NCI-H510A treated with DMSO at 0.1 percent for 48 hours (cell line): ENCODE measurements at places on chromosomes 3 and 15.

DNA sequence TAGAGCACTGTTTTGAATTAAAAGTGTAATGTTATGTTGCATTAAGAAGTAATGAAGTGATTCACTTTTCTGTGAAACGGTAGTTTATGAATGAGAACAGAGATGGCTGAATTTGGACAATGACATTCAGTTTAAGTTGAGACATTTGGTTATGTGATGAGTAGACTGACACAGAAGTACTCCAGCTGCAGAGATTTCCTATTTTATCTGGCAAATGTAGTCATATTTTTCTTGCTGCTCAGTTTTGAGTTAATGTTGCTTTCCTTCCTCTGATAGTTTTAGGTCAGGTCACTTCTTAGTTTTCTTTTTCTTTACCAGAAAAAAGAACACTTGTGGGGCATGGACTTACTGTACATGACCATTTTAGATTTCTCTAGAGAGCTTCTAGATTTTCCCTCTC is 51.2 kb downstream of the ASB7 start:
- no peak for DNase-seq

DNA sequence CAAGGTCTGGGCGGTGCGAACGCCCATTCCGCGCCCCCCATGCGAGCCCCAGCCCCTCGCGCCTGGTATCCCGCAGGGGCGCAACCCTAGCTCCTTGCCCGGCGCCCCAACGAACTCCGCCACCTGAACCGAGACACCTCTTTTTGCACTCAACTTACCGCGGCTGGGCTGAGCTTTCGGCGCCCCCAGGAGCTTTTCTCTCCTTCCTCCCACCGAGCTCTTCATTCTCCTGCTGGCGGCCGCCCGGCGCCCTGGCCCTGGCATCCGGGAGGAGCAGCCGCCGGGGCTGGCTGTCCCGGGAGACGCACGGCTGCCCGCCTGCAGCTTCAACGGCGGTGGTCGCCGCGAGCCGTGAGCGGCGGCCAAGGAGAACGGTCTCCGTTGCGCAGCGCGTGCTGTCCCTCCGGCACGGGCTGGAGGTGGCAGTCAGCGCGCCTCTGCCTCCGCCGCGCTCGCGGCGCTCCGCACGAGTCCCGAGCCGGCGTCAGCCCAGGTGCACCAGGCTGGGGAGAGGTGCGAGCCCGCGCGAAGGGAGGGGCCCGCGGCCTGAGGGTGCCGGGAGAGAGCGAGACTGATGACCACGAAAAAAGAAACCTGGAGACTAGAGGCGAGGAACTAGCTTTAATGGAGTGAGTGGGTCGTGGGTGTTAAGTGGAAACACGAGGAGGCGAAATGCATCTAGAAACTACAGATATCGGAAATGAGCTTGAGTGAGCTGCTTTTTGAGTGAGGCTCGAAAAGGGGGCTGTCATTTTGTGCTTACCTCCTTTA is 621.5 kb upstream of the ZNF385D start:
- peak; percentile 5 for DNase-seq

DNA sequence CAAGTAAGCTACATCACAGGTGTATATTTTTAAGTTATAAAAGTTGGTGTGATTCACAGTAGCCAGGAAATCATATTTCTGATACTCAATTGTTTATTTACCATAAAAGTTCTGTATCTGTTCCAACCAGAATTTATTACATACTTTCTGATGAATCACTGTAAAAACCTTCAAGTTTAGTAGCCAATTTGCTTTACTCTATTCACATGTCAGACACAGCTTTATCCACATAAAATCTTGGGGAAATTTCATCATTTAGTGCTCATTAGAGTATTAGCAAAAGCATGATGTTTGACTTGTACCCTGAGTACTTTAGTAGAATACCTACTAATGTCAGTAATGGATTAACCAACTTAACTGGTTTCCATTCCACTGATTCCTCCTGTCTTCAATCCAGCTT is 249.8 kb downstream of the POLQ start:
- no peak for DNase-seq

- DNase-seq: no peak
Measured at GRCh38 chr3:114379266-114379665, 85.4 kb downstream of the TIGIT start.

- DNase-seq: no peak
Measured at GRCh38 chr3:4494895-4495264, 1.7 kb downstream of the ITPR1 start.

DNA sequence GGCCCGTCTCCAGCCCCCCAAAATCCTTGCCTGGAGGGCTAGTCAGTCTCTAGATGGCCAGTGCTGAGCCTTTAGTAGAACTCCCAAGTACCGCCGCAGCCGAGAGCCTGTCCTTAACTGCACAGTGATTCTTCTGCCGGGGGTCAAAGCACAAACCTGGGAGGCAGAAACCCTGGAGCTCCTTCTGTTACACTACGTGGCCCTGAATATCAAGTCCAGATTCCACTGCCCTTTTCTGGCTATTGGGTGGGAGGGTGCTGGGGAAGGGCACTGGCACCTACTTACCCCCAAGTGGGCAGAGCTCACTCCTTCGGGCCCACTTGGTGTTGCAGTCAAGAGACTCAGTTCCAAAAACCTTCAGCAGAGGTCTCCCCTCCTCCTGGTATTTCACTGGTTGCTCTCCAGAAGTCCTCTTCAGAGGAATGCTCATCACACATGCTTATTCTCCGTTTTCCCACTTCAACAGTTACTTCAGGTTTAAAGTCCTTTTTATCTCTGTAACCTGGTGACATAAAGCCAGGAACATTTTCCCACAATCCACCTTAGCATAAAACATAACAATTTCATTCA is 10.8 kb downstream of the PDHB start:
- DNase-seq: no peak

- no peak for DNase-seq
Measured at GRCh38 chr15:84826369-84826823, 9.2 kb downstream of the ALPK3 start.

DNA sequence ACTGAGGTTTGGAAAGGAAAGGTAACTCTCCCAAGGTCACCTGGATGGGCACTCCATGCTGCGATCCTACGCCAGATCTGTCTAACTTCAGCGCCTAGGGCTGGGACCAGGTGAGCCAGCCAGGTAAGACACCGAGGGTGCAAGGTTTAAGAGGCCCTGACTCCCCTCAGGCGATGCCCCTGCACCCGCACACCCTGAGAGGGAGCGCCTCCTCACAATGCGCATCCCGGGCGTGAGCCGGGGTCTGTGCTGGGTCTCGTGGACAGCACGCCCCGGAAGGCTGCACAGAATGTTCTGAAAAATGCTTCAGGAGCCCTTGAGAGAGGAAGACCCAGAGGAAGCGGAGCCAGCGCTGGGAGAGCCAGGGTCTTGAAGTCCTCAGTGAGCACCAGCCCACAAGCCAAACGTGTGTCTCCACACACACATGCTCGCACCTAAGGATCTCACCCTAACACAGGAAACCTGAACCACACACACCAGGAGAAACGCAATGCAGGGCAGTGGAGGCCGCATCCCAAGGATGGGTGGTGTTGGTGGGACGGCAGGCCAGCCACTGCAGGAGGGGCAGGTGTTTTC is 142.0 kb downstream of the ADAMTS17 start:
- DNase-seq: no peak

DNA sequence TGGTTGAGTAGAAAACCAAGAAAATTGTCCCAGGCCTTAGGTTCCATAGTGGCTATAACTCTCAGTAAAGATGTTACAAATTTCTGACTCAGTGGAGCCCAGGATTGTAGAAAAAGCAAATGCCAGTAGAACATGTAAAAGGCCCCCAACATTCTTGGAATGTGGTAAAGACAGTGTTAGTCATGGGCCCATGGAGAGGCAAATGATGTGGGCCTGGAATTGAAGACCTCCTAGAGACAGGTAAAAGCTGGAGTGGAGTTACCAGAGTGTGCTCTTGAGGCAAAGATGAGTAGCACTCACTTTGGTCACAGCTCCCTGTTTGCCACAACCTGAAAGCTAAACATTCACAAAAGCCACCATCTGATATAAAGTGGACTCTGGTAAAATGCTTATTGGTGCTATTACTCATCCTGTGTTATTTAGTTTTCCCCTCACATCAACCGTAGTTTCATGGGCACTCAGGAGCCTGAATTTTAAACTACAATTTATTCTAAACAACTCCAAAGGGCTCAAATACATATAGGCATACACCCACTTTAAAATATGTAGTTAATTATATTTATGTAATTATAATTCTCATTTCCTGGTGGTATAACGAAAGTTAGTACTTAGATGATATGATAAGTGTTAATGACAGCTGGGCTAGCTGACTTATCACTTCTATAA is 359.6 kb upstream of the NECTIN3 start:
- DNase-seq: no peak

DNA sequence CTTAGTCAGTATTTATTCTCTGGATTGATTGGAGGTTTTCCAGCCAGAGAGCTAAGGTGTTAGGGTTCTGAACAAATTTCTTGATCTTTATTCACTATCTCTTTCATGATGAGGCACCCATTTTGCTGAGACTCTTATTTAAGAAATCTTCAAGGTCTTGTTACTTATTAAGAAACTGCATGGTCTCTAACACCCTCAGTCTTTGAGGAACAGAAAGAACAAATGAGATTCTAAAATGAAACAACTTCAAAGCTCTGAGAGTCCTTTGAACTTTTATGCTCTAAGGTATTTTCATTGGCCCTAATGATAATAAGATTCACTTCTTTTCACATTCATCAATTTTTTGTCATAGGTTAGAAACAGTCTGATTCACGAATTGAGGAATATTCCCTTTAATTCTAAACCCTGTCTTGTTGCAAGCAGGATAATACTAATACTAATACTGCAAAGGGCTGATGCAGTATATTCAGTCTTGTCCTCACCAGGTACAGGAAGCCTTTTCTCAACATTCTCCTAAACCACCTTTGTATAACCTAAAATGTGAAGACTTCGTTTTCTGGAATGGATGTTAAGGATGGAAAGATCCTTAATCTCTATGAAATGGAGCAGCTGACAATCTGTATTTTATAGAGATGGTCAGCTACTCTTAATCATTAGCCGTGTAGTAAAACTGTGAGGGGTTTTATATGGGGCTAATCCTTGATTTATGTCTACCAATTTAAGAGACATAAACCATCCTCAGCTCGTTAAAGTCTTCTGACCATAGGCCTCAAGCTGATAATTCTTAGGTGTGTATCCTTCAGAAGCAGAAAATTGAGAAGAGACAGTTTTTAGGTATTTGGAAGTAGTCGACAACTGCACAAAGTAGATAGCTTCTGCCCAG is 198.3 kb downstream of the OTOL1 start:
- DNase-seq: no peak

DNA sequence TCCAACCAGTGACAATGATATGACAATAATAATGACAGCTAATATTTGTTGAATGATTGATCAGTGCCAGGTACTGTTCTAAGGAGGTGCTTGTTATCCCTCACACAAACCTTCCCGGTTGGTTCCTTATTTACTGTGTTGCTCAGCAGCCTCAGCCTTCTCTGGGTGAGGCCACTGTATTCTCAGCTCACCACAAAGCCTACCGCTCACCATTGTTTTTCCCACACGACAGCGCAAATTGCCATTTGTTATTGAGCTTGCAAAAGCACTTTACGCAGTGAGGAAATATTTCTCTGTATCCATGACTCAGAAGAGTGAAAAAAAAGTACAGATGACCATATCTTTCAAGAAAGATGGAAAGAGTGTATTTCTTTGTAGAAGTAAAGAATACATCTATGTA is 49.5 kb upstream of the PDZRN3 start:
- DNase-seq: no peak

DNA sequence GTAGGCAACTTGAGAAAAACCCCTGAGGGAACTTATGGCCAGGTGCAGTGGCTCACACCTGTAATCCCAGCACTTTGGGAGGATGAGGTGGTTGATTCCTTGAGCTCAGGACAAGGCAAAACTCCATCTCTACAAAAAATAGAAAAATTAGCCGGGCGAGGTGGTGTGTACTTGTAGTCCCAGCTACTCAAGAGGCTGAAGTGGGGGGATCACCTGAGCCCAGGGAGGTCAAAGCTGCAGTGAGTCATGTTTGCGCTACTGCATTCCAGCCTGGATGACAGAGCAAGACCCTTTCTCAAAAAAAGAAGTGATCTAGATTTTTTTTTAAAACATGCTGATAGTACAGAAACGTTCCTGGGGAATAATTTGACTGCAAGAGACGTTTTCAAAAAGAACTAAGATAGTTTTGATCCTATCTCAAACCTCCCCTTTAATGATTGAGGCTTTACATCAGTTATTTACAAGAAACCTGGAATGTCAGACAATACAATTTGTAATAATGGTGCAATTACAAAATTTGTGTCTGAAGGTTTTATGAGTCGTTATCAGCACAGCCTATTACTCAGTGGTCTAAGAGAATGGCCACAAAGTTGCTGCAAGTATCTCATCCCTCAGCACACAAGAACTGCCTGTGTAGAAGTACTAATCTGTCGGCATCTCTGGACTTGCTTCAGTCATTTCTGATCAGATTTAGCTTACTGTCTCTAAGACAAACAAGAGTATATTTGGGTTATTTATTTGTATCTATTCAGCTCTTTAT is 32.2 kb upstream of the KLHL25 start:
- DNase-seq: no peak

- no peak for DNase-seq
Measured at GRCh38 chr15:51185213-51186159, 90.8 kb upstream of the TNFAIP8L3 start.

- no peak for DNase-seq
Measured at GRCh38 chr3:37906734-37907282, 45.1 kb downstream of the CTDSPL start.
